ENCODE measurements at places on chromosomes 13 and 19.

DNA sequence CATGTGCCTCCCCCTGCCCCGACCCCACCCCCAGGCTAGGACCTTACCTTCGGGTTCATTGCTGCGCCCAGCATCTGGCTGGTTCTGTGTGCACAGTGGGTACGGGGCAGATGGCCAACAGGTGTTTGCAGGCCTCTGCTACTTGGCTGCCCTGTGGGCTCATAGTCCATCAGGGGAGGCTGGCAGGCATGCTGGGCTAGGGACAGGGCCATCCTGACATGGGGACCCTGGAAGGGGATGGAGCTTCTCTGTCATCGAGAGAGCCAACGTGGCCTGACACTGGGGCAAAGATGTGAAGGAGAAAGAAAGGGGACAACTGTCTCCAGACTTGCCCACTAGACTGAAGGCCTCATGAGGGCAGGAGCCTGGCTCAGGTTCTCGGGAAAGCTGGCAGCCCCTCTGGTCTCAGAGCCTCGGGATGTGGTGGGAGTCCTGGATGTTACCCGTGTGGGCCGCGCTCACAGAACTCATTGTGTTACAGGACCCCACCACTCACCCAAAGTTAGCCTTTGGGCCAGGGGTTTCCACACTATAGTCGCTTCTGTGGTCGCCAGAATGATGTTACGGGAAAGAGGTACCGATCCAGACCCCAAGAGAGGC lies 4.7 kb downstream of the ZNF536 start:
- no peak for DNase-seq

DNA sequence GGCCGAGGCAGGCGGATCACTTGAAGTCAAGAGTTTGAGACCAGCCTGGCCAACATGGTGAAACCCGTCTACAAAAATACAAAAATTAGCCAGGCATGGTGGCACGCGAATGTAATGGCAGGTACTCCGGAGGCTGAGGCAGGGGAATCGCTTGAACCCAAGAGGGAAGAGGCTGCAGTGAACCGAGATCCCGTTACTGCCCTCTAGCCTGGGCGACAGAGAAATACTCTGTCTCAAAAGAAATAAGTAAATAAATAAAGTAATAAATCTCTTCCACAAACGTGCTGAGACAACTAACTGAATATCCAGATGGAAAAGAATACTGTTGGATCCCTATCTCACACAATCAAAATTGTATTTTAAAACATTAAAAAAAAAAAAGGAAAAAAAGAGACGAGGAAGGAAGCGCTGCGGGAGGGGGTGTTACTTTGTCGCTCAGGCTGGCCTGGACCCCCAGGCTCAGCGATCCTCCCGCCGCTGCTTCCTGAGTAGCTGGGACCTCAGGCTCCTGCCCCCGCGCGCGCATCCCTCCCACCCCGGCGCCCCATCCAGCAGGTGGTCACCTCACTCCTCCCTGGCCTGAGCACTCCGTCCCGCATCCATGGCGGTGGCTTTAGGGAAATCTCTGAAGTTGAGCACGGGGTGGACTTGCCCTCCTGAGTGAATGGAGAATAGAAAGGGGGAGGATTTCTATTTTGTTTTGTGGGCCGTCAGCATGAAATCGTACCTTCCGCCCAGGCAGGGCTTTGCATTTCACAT lies 628 bp upstream of the ZNF813 start:
- no peak for DNase-seq

DNA sequence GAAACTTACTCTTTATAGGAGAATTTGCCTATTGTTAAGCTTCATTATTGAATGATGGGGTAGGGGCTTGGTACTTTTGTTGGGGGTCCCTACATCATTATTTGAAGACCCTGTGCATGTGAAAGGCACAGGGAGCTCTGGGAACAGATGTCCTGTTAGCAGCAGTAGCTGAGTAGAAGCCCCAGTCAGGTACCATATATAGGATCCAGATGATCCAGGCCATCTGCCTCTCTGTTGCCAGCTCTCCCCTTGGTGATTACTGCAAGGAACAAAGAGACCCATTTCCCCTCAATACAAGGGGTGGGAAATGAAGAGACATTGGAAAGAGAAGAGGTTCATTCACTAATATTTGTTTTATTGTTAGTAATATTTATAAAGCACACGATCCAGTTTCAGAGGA lies 4.4 kb upstream of the MTMR6 start:
- DNase-seq: no peak

GRCh38 chr13:34401696-34402095 lies 540.4 kb upstream of the NBEA start:
- DNase-seq: no peak

DNA sequence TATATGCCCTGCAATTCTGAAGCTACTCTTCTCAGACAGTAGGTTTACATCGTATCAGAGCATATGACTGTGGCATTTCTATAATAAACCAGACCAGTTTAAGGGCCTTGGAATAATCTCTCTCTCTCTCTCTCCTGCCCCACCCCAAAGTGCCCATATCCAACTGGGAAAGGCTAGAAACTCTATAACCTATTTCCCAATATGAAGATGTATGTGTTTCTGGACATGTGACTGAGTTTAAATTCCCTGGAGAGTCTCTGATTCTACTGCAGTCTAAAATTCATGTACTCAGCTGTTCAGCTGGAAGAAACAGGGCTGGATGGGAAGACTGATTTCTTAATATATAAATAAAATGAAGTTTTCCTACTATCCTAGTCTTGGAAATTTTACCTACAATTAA lies 91.9 kb upstream of the MBNL2 start:
- DNase-seq: no peak
